Activated naive CD8-positive, alpha-beta T cell treated with anti-CD3 and anti-CD28 coated beads, Interleukin-2, amount 50 U/mL, for 24 hours (primary cell): ENCODE measurements at places on chromosomes 7 and 10.

DNA sequence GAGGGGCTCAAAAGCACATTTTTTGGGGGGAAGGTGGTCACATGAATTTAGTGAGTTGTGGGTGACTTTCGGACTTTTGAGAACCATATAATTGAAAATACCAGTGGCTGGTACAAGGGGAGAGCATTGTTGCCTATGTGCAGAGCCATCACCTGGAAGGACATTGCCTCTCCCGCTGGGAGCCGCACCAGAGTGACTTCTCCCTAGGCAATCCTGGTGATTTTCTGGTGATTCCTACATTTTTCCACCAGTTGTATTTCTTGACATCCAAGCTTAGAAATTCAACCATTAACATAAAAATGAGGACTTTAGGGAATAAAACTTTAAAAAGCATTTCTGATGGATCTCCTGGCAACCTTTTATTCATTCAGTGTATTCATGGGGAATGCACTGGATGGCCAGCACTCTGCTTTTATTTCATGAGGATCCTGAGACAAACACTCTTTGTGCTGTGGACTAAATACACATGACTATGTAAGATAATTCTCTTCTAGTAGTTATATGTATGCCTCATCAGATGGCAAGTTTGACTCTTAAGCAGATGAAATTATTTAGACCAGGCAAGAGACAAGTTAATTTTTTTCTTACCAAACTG is 41.8 kb upstream of the MKI67 start:
- no peak for DNase-seq

DNA sequence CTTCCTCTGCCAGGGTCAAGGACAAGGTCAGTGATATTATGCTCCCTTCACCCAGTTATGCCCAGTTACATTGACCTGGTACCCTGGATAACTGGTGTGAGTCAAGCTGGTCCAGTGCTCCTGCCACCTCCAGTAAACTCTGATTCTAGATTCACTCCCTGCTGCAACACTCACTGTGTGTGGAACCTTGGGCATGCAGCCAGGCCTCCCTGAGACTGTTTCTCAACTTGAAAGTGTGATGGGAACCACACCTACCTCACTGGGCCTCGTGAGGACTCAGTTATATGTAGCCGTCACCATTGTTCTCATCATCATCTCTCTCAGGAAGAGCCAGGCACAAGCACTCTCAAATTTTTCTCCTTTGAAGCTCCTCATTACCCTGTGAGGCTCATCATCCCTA is 935 bp upstream of the ZNF736 start:
- no peak for DNase-seq

- DNase-seq, result no peak
Measured at GRCh38 chr10:662223-662605, 27.3 kb downstream of the DIP2C start.

- DNase-seq, result no peak
Measured at GRCh38 chr7:127322351-127322750, 69.6 kb upstream of the GRM8 start.

GRCh38 chr7:81111358-81111757 is 192.5 kb upstream of the SEMA3C start:
- no peak for DNase-seq

GRCh38 chr10:17210361-17210760 is 8.9 kb upstream of the TRDMT1 start:
- no peak for DNase-seq

DNA sequence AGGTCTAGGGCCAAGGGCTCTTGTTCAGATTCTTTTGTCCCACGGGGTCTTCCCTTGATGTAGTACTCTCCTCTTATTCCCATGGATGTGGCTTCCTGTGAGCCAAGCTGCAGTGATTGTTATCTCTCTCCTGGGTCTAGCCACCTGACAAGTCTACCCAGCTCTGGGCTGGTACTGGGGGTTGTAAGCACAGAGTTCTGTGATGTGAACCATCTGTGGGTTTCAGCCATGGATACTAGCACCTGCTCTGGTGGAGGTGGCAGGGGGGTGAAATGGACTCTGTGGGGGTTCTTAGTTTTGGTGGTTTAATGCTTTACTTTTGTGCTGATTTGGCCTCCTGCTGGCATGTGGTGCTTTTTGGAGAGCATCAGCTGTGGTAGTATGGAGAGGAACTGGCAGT is 350.8 kb downstream of the DNAJB9 start:
- no peak for DNase-seq

DNA sequence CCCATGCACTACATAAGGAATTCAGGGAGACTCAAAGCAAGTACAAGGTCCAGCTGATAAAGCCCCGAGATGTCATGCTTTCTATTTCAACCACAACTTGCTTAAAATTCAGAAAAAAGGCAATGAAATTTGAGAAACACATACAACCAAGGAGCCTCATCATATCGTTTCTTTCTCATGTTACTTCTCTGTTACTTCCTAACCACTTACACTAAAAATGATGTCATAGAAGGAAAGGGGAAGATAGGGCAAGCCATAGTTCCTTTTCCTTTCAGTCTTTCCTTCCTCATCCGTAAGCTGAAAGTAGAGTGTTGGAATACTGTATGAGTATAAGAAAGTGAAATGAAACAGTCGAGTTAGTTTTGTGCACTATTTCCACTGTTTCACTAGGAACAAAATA is 27.9 kb upstream of the CDK14 start:
- no peak for DNase-seq

- DNase-seq, result no peak
Measured at GRCh38 chr7:106568680-106569499, 92.1 kb downstream of the CCDC71L start.

GRCh38 chr7:73429622-73430505 is 3.7 kb upstream of the FZD9 start:
- DNase-seq, result no peak

- no peak for DNase-seq
Measured at GRCh38 chr7:140238778-140239652, 62.2 kb upstream of the KDM7A start.
